ENCODE measurements at places on chromosomes 6 and 20.
A peak's percentile ranks its signal among the peaks of the same experiment; 100 is the strongest.

DNA sequence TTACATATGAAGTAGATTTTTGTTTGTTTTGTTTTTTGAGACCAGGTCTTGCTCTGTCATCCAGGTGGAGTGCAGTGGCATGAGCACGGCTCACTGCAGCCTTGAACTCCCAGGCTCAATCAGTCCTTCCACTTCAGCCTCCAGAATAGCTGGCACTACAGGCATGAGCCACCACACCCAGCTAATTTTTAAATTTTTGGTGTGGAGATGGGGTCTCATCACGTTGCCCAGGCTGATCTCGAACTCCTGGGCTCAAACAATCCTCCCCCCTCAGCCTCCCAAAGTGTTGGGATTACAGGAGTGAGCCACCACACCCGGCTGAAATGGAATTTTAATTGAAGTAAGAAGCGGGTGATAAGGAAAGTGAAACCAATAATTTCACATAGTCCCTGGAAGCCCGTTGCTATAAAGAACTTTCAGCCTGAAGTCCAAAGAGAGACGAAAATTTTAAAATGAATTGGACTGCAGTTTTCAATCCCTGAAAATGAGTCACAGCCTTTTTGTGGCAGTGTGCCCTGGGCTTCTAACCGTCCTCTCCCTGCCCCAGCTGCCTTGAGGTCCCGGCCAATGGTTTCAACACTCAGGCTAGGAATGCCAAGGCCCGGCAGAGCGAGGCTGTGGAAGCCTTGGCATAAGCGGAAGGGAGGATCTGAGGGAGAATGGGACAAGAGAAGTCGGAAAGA lies 757 bp downstream of the RAET1E start:
- DNase-seq: peak; percentile 33

DNA sequence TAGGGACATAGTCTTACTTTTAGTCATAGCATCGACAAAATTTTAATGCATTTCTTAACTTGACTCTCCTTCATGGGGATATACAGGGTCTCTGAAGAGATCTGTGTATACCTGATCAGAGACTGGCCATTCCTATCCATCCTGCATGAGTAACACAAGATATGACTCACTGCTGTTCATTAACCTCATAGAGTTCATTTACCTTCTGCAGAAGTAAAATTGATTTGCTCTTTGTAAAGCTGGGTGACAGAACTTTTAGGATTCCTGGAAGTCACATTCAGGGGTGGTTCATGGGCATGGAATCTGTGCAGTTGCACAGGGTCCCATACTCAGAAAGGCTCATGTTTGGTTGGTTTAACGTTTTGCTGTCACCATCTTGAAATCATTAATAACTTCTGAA lies 53.2 kb downstream of the PDE7B start:
- DNase-seq: no peak

DNA sequence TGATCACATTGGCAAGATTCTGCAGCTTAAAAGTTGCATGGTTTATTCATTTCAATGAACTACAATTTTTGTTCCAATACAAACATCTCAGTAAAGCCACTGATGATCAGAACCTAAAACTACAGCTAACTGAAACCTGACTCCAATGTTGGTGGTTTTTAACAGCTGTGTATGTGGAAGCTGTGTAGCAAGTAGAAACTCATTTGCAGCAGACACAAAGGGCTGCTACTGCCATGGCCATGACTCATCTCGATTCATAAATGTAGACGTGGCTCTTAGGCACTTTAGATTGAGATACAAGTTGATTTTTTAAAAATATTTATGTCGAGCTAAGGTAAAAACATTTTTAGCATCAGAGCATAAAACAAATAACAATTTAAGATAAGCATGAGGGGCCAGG lies 19.5 kb upstream of the MAP3K4 start:
- no peak for DNase-seq

GRCh38 chr20:62178316-62179161 lies 4.3 kb upstream of the MTG2 start:
- DNase-seq: no peak

DNA sequence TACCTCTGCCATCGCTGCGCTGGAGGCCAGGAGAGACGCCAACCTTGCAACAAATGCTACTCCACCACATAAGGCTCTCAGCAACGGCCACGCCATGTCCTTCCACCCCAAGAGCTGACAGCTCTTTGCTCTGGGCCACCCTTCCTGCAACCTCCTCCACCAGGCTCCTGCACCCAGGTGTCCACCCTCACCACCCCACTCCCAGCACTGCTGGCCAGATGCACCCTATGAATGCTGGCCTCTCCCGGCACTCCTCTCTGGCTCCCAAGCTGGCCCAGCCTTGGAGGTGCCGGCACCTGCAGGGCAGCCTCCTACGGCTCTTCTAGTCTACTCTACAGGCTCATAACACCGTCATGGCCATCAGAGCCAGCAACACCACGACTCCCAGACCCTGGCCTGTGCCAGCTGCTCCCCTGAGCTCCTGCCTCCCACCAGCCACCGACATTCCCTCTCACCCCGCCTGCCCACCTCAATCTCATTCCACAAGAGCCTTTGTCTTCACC lies 11.2 kb downstream of the TAF4 start:
- no peak for DNase-seq

DNA sequence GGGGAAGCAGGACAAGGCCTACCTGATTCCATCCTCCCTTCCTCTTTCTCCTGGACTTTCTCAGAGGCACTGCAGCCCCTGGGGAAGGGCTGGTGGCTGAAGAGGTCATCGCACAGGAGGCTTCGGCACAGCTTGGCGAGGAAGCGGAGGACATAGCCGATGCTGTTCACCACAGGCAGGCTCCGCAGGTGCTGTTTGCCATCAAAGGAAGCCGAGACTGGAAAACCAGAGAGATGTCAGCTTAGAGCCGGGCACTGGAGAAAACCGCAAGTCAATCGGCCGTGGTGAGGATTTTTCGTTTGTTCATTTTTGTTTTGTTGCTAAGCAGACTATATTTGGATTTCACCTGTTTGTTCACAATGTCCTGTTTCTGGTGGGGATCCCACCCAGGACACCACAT lies 79.2 kb downstream of the SCML4 start:
- DNase-seq: no peak

DNA sequence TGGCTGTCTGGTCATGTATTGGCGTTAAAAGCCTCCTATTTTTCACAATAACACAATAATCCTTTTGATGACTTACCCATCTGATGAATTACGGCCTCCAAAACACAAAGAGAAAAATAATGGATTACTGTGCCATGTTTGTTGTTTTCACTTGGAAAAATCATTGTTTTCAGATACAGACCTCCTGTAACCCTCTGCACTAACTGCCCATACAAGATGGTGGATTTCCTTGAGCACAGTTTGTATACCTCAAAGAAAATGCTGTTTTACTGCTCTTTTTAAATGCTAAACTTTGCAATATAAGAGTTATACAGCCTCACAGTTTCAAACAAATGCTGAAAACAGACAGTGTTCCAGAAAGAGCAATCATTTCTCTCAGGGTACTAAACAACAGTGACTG lies 61.0 kb downstream of the SMLR1 start:
- no peak for DNase-seq

DNA sequence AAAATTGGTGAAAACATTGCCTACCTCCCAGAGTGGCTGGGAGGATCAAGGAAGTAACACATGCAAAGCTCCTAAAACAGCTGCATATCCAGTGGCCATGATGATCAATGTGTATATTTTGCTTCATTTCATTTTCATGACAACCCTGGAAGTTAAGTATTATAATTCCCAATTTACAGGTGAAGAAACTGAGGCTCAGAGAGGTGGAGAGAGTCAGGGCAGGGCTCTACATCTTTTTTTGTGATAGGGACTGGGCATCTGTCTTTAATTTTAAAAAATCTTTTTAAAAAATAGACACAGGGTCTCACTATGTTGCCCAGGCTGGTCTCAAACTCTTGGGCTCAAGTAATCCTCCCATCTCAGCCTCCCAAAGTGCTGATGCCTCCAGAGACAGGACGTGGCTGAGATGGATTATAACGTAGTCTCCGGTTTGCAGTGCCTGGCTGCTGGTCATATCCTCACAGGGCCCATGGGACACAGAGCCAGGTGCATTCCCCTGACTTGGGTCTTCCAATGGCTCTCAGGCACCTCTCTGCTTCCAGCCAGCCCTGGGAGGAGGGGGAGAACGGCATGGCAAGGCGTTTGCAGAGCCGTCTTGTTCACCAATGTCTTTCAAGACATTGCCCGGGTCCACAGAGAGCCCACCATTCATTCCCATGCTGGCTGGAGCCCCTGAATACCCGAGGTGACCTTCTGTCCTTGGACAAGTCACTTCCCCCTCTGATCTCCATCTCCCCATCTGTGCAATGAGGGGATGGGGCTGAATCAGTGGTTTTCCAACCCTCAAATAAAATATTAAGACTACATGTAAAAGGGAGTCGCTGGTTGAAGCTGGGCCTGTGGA lies 38.3 kb downstream of the HNF4A start:
- no peak for DNase-seq

DNA sequence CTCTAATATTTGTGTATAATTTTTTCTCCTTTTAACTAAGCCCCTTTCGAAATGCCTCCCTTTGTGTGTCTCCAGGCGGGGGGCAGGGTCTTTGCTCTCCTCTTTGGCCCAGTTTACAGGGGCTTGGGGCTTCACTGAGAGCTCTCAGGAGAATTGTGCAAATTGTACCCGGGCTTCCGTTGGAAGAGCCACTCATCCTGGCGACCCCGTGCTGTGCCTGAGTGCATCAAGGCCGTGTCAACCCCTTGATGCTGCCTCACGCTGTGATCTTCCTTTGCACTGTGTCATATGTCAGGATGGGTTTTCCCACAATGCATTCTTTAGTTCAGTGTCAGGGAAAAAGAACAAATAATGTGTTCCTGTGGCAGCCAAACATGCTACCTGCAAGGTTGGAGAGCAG lies 118.0 kb upstream of the POU3F2 start:
- DNase-seq: no peak

GRCh38 chr20:48292806-48293205 lies 507.5 kb upstream of the SULF2 start:
- DNase-seq: no peak

GRCh38 chr6:150006961-150007464 lies 18.3 kb downstream of the RAET1L start:
- DNase-seq: no peak

DNA sequence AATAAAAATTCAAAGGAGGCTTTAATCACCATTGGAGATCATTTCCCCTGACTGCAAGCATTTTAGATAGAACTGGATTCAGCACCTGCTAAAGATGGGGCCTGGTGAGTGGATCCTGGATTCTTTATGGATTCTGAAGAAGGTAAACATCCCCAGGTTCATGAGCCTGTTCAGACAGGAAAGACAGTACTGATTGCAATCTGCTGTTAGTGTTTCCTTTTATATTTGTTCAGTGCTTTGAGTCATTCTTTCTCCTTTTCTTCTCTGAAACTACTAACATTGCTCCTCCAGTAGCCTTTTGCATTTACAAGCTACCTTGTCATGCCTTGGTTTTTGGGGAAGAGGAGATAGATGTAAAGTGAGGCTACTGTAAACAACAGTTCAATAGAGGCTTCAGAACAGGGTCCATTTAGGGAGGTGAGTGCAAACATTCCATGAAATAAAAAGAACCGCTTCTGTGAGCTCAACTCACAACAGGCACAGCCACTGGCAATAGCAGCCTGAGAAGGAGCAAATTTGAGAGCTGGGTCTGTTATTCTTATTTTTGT lies 66.4 kb upstream of the PRL start:
- DNase-seq: no peak

DNA sequence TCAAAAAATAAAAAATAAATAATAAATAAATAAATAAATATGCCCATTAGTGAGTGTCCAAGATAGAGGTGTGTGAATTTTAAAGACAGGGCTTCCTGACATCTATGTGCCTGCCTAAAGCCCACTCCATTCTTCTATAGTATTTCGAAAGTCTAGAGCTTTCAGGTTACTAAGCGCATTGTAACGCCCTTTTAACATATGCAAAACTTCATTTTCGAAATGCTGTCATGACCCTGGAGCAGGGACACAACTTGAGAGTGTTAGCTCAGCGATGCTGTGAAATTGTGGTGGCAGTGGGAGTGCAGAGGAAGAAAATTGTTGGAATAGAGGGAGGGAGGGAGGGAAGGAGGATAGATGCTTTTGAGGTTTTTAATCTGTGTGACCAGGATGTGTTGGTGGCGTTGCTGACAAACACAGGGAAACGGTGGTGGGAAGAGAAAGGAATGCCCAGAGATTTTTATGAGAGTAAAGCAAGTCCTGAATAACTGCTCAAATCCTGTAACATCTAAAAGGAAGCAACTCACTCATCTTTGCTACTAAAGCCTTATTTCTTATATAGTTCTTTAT lies 169.3 kb downstream of the ARID1B start:
- DNase-seq: no peak

Data from large intestine (tissue), 12 donors.